Pericardium fibroblast (primary cell): ENCODE measurements at places on chromosomes 7 and 10. TPM values are rescaled to one million over a fixed set of nuclear protein-coding genes. Genes with fewer than 3 reads are reported as not detected.

The SCIN gene
- total RNA-seq = not detected in 2 replicates

The MSS51 gene
- 0.09 and 0.35 TPM in 2 replicates for total RNA-seq

The PCGF5 gene
- total RNA-seq = 17.4 and 24.7 TPM in 2 replicates

The CELF2 gene
- 29.4 and 47.8 TPM in 2 replicates for total RNA-seq

The HOXA3 gene
- 4.0 and 8.3 TPM in 2 replicates for total RNA-seq

The MET gene
- 0.23 and 8.9 TPM in 2 replicates for total RNA-seq

The ENO4 gene
- total RNA-seq = 0.17 TPM in 1 of 2 replicates, not detected in the other

The HOXA7 gene
- 0.26 and 0.58 TPM in 2 replicates for total RNA-seq

The COBL gene
- under 0.01 TPM in 1 of 2 replicates, not detected in the other for total RNA-seq

The CCDC71L gene
- total RNA-seq = 52.0 and 53.5 TPM in 2 replicates

The CALML5 gene
- total RNA-seq = not detected in 2 replicates

The TMEM213 gene
- total RNA-seq = not detected in 2 replicates

The PDE6C gene
- total RNA-seq = not detected in 2 replicates

The PRKAR2B gene
- total RNA-seq = 3.6 and 4.0 TPM in 2 replicates

The SSC4D gene
- total RNA-seq = 0.34 and 1.2 TPM in 2 replicates

The CFAP69 gene
- 0.17 and 2.1 TPM in 2 replicates for total RNA-seq

The ANK3 gene
- 13.8 and 40.6 TPM in 2 replicates for total RNA-seq

The VIM gene
- total RNA-seq = 6,635 and 6,679 TPM in 2 replicates

The STEAP4 gene
- 4.9 TPM in 2 replicates for total RNA-seq

The GPNMB gene
- 135 and 182 TPM in 2 replicates for total RNA-seq

The DYNC1I1 gene
- total RNA-seq = 0.12 TPM in 1 of 2 replicates, not detected in the other

The WDR11 gene
- 33.8 and 34.9 TPM in 2 replicates for total RNA-seq

The TSPAN13 gene
- total RNA-seq = 1.0 and 5.6 TPM in 2 replicates

The IGFBP3 gene
- 134 and 277 TPM in 2 replicates for total RNA-seq

The SLC26A5 gene
- total RNA-seq = not detected in 2 replicates

The ANKRD61 gene
- 0.09 TPM in 1 of 2 replicates, not detected in the other for total RNA-seq

The PAPOLB gene
- total RNA-seq = 0.12 TPM in 1 of 2 replicates, not detected in the other

The HMX3 gene
- not detected in 2 replicates for total RNA-seq

The NPFFR1 gene
- not detected in 2 replicates for total RNA-seq

The PGAM1 gene
- 316 and 578 TPM in 2 replicates for total RNA-seq

The LRRD1 gene
- not detected in 2 replicates for total RNA-seq

The MRC1 gene
- total RNA-seq = 0.09 TPM in 1 of 2 replicates, not detected in the other

The VPS41 gene
- 22.8 and 32.1 TPM in 2 replicates for total RNA-seq

The NIPSNAP2 gene
- 35.8 and 55.8 TPM in 2 replicates for total RNA-seq

The EBLN1 gene
- total RNA-seq = not detected in 2 replicates
